ENCODE measurements at places on chromosomes 1 and 21. TPM values are rescaled to one million over a fixed set of nuclear protein-coding genes. Genes with fewer than 3 reads are reported as not detected.
A peak's percentile ranks its signal among the peaks of the same experiment; 100 is the strongest.

The TMEM79 gene
- 1.8 TPM for total RNA-seq

DNA sequence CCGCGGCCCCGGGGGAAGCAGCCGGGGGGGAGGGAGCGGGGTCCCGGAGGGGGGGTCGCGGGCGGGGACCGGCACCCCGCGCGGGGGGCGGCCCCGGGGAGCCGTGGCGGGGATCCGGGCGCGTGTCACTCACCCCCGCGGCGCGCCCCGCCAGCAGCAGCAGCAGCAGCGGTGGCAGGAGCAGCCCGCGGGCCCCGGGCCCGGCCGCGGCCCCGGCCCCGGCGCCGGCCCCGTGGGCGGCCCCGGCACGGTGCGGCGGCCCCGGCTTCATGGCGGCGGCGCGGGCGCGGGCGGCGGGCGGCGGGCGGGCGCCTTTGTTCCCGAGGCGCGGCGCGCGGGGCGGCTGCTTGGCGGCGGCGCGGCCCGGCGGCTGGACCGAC lies 252 bp downstream of the SDC3 start:
- H3K27ac ChIP-seq = peak overlapping the region; percentile 58
- no peaks in the 10 kb centered on the region for H3K36me3 ChIP-seq
- peaks cover 27% of the 10 kb centered on the region for H3K27me3 ChIP-seq
- peaks cover 5% of the 10 kb centered on the region for H3K4me1 ChIP-seq
- H3K4me3 ChIP-seq = peak overlapping the region; percentile 63

DNA sequence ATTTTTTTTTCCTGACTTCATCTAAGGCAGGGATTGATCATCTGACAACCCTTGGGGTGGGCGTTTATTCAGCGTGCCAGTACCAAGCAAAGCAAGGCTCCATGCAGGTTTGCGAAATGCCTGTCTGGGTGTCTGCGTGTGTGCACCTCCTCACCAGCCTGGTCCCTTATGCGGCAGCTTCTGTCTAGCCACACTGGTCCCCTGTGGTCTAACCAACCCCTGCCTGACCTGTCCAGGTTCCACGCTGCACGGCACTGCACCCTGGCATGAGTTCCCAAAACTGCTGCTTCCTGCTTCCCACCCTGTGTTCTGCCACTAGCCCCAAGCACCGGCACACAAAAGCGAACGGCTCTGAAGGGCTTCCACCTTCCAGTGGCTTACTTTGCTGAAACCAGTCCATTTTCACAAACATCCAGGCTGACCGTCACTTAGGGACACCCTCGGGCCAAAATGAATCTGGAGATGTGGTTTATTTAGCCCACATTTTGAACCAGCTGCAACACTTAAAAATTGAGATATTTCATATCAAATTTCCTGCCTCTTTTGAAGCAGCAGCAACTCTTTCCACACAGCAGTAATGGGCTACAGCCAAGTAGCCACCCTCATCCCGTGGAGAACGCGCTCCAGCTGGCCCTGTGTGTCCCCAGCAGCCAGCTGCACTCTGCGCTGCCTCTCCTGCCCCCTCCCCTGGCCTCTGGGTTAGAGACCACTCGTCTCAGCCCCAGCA lies 55.7 kb downstream of the HLCS start:
- H3K4me1 ChIP-seq = no peaks in the 10 kb centered on the region
- no peak overlapping the region for H3K27ac ChIP-seq
- H3K36me3 ChIP-seq = no peaks in the 10 kb centered on the region
- no peak overlapping the region for H3K4me3 ChIP-seq
- no peaks in the 10 kb centered on the region for H3K27me3 ChIP-seq

The BARHL2 gene
- total RNA-seq = not detected

- H3K27ac ChIP-seq = peak overlapping the region; percentile 70
- H3K27me3 ChIP-seq = no peaks in the 10 kb centered on the region
- H3K4me1 ChIP-seq = peaks cover 85% of the 10 kb centered on the region
- peaks cover 16% of the 10 kb centered on the region for H3K36me3 ChIP-seq
- peak; percentile 54 for DNase-seq
These were observed 10.8 kb downstream of the GPR3 start for GRCh38 chr1:27403065-27403726.

The LAMTOR2 gene
- total RNA-seq = 58.4 TPM

- peaks cover 72% of the 10 kb centered on the region for H3K4me1 ChIP-seq
- no peak for DNase-seq
- no peak overlapping the region for H3K4me3 ChIP-seq
- H3K36me3 ChIP-seq = peaks cover 43% of the 10 kb centered on the region
These were observed 13.8 kb downstream of the EFHD2 start for GRCh38 chr1:15423355-15424077.

- no peaks in the 10 kb centered on the region for H3K27me3 ChIP-seq
- H3K4me1 ChIP-seq = no peaks in the 10 kb centered on the region
- H3K36me3 ChIP-seq = no peaks in the 10 kb centered on the region
- DNase-seq = no peak
- no peak overlapping the region for H3K4me3 ChIP-seq
- no peak overlapping the region for H3K27ac ChIP-seq
These were observed 28.5 kb upstream of the RNF2 start for GRCh38 chr1:185016880-185017279.

- no peak overlapping the region for H3K4me3 ChIP-seq
- no peaks in the 10 kb centered on the region for H3K36me3 ChIP-seq
- H3K27ac ChIP-seq = no peak overlapping the region
- no peaks in the 10 kb centered on the region for H3K27me3 ChIP-seq
These were observed 118.8 kb downstream of the SIPA1L2 start for GRCh38 chr1:232511172-232511571.

DNA sequence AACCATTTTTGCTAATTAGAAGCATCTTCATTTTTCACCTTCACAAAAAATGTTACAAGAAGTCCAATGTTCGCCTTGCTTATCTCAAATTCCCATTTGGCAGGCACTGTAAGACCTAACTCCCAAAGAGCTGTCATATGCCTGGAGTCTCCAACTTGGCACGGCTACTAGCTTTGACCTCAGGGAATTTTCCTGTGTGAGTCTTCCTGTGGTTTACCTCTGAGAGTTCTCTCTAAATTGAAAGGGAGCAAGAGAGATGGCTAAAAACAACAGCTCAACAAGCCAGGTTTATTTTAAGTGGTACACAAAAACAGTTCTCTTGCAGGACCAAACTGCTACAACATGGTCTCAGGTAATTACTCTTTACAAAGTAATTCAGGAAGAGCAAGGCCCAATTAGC lies 756.0 kb upstream of the ADGRL2 start:
- no peak overlapping the region for H3K4me3 ChIP-seq
- no peak for DNase-seq
- H3K36me3 ChIP-seq = no peaks in the 10 kb centered on the region
- no peaks in the 10 kb centered on the region for H3K4me1 ChIP-seq

All from heart right ventricle (tissue), 16 donors.